ENCODE measurements at places on chromosomes 6 and 20.

DNA sequence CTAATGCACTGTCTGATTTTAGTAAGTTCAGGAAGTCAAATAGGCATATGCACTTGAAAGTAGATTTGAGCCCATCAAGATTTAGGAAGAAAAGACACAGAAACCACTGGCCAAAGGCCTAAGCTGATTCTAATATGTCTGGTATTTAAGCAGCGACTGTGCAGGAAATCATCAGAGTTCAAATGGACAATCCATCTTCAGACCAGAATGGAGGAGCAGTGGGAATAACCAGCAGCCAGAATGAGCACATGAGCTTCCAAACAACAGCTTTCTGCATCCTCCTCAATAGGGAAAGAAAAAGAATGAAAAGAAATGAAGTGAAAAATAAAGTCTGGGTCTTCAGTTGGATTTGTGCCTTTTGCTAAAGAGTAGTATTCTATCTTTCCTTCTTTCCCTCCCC, 50.6 kb downstream of the SOD2 start:
- DNase-seq: no peak

DNA sequence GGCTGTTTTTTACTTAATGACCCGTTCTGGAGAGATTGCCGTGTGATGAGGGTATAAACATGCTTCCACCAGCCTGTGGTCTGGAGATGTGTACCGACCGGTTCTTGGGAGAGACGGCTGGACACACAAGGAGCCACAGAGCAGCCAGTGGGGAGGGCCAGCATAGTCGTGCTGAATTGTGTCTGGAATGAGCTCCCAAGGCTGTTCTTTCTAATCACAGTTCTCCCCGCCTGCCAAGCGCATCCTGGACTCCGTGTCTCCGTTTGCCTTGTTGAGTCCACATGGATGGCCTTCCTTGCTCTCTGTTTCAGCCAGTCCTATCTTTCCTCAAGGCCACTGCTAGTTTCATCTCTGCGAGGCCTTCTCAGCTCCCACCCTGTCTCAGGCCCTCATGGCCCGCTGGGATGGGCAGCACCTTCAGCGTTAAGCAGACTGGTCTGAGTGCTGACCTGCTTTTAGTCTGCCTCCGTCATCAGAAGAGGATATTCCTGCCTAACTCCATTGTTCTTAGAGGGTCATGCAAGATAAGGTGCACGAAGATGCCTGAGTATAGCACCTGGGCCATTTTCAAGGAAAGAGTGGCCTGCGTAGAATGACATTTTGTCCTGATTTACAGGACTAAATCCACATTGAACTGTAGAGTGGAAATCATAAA, 20.6 kb downstream of the MANBAL start:
- DNase-seq: no peak

GRCh38 chr6:158648682-158649131, 1.1 kb upstream of the SYTL3 start:
- no peak for DNase-seq

- no peak for DNase-seq
These were observed 147.0 kb downstream of the HS3ST5 start for GRCh38 chr6:114195631-114196403.

DNA sequence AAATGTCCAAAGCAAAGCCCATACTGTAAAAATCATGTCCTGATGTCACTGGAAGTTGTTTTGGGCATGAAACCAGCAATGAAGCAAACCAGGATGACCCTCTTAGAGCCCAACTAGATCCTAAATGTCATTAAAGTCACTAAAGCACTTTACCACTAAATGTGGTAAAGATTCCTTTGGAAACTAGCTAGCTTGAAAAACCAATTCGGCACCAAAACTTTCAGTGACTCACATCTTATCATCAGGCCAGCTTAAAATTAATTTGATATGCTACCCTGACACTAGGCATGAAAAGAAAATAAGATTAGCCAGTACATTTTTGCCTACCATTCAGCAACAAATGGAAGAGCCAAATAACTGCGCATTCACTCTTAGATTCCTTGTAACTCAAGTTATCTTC, 145.8 kb downstream of the PACRG start:
- DNase-seq: no peak

DNA sequence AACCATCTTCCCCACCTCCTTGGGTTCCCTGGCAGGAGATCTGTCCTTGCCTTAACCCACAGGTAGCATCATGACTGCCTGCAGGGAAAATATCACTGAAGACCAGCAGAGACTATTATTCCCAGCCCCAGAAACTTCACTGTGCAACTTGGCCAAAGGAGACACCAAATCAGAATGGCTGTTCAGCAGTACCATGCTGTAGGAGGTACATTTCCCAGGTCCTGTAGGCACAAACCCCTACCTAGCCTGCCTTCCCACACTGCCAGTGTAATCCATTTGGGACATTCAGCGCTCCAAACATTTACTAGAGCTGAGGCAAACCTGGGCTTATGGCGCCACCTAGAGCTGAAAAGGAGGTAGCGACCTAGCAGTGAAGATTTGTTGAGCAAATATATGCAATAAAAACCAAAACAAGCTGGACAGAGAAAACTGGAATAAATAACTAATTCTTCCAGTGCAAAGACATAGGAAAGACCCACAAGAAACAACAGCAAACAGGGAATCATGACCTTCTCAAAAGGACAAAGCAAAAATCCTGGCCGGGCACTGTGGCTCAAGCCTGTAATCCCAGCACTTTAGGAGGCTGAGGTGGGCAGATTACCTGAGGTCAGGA, 60.3 kb downstream of the VTA1 start:
- DNase-seq: peak; percentile 52

DNA sequence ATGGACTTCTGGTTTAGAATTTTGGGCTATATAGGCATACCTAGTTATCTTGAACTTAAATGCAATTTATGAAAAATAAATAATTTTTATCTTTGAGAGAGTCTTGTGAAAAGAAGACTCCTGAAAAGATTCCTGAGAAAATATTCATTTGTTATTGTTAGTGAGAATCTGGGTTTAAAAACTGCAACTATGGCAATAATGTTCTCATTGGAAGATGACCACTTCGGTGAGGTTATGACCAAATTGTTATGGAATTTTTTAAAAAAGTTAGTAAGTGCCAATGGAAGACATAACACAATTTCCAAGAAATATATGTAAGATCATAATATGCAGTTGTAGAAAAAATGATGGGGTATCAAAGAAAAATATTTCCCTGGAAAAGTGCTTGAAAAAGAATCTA, 46.3 kb downstream of the GRIK2 start:
- no peak for DNase-seq

DNA sequence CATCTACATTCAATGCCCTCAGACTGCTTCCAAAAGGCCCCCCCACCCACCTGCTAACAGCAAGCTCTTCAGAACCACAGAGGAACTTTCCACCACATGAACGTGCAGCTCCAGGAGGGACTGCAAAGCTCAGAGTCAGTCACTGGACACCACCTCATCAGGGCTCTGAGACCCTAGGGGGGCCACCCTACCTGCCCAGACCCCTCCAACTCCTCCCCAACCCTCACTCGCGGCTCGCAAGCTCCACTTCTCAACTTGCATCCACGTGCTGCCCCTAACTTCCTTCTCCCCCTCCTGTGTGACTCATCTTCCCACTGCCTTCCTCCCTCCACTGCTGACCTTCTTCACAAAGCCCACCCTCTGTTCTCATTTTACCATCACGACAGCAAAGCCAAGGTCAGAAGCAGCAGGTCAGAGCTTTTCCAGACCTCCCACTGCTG, 6.5 kb downstream of the MBOAT1 start:
- DNase-seq: no peak

DNA sequence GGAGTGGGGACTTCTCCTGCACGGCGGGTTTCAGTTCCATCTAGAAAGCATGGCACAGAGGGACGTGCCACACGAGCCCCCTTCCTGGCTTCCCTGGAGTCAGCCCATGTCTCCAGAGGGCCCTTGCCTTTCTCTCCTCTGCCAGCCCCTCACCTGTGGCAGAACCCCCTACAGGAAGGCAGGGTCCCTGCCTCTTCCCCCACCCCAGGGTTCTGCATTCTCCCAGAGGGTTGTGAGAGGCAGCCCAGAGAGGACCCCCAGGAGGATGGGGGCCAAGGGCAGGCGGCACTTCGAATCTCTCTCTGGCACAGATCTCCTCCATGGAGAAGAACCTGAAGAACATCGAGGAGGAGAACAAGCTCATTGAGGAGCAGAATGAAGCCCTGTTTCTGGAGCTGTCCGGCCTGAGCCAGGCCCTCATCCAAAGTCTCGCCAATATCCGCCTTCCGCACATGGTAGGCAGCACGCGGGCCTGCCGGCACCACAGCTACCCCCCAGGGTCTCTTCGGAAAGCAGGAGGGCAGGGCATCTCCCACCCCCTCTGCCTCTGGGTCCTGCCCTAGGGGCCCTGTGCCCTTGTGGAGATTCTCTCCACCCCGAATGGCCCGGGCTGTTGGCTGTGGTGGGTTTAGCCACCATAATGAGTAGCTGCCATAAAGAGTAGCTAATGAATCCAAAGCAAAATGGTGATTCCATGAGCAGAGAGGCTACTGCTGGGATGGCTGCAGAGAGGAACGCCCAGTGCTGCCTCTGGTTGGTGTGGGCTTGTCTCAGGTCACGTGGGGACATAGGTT, 15.9 kb upstream of the PCMTD2 start:
- DNase-seq: no peak

- no peak for DNase-seq
These were observed 11.1 kb downstream of the SAMD3 start for GRCh38 chr6:130211691-130212090.

GRCh38 chr20:62952968-62953838, 694 bp downstream of the SLC17A9 start:
- no peak for DNase-seq
